ENCODE measurements at places on chromosomes 16 and 17.
A peak's percentile ranks its signal among the peaks of the same experiment; 100 is the strongest.

- DNase-seq: no peak
- peak overlapping the region; percentile 78 for H3K27ac ChIP-seq
- H3K27me3 ChIP-seq: peaks cover 21% of the 10 kb centered on the region
- H3K4me1 ChIP-seq: peaks cover 61% of the 10 kb centered on the region
- peaks cover 67% of the 10 kb centered on the region for H3K36me3 ChIP-seq
- H3K4me3 ChIP-seq: peak overlapping the region; percentile 87
Observed at GRCh38 chr17:7313088-7313889, 1.9 kb downstream of the GPS2 start.

- no peak overlapping the region for H3K27ac ChIP-seq
- H3K27me3 ChIP-seq: peaks cover 46% of the 10 kb centered on the region
- H3K4me3 ChIP-seq: no peak overlapping the region
- H3K4me1 ChIP-seq: no peaks in the 10 kb centered on the region
- peaks cover 20% of the 10 kb centered on the region for H3K36me3 ChIP-seq
- DNase-seq: no peak
Observed at GRCh38 chr17:40568074-40568836, 3.0 kb upstream of the CCR7 start.

DNA sequence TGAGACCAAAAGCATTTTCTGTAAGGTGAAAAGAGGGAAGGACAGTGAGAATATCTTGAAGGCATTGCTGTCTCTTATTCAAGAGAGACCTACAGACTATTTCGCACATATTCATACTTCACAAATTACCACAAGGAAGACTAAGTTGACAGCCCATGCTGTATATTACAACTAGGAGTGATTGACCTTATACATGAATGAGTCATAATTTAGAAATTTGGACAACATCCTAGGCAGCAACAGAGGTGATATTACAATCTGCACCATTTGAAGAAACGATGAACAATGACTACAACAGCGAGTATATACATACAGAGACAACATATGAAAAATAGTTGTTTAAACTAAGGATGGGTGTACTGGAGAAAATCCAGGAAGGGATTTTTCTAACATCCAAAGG is 971.7 kb downstream of the CDH11 start:
- no peaks in the 10 kb centered on the region for H3K36me3 ChIP-seq
- H3K4me3 ChIP-seq: no peak overlapping the region
- H3K27ac ChIP-seq: no peak overlapping the region
- H3K4me1 ChIP-seq: peaks cover 45% of the 10 kb centered on the region

- H3K27ac ChIP-seq: peak overlapping the region; percentile 81
- DNase-seq: peak; percentile 90
- peaks cover 60% of the 10 kb centered on the region for H3K4me1 ChIP-seq
- H3K36me3 ChIP-seq: peaks cover 15% of the 10 kb centered on the region
- H3K4me3 ChIP-seq: peak overlapping the region; percentile 54
Observed at GRCh38 chr16:10172848-10173655, 9.2 kb downstream of the GRIN2A start.

GRCh38 chr16:62585041-62585545 is 548.9 kb upstream of the CDH8 start:
- no peak for DNase-seq
- H3K27ac ChIP-seq: no peak overlapping the region
- no peaks in the 10 kb centered on the region for H3K36me3 ChIP-seq
- no peaks in the 10 kb centered on the region for H3K4me1 ChIP-seq

DNA sequence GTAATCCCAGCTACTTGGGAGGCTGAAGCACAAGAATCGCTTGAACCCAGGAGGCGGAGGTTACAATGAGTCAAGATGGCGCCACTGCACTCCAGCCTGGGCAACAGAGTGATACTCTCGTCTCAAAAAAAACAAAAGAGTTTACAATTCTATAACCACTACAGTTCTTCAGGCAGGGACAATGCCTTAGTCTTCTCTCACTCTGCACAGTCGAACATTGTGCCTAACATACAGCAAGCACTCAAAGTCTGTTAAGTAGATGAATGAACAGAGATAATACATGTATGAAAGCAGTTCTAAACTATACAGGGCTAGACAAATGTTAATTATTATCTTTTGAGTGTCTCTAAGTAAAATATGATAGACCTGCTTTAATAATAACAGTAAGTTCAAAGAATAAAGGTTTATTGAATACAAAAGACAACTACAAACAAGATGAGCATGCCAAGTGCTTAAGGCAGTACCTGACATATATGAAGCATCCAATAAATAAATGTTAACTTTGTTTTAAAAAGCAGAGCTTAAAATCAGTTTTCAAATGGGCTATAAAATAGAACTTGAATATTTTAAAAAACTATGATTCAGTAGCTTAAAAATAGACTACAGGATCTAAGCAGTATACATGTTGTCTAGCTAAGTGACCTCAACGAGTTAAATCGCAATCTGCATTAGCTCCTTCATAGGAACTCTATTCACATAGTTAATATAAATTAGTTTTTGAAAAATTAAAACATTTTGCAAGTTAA is 19.3 kb downstream of the INTS2 start:
- no peak for DNase-seq
- no peaks in the 10 kb centered on the region for H3K4me1 ChIP-seq
- H3K36me3 ChIP-seq: peaks cover 22% of the 10 kb centered on the region
- no peak overlapping the region for H3K4me3 ChIP-seq

GRCh38 chr17:975371-975915 is 4.1 kb downstream of the NXN start:
- H3K4me1 ChIP-seq: peaks cover 52% of the 10 kb centered on the region
- peak overlapping the region; percentile 80 for H3K27ac ChIP-seq
- peak overlapping the region; percentile 92 for H3K4me3 ChIP-seq
- peaks cover 24% of the 10 kb centered on the region for H3K36me3 ChIP-seq
- peak; percentile 50 for DNase-seq

DNA sequence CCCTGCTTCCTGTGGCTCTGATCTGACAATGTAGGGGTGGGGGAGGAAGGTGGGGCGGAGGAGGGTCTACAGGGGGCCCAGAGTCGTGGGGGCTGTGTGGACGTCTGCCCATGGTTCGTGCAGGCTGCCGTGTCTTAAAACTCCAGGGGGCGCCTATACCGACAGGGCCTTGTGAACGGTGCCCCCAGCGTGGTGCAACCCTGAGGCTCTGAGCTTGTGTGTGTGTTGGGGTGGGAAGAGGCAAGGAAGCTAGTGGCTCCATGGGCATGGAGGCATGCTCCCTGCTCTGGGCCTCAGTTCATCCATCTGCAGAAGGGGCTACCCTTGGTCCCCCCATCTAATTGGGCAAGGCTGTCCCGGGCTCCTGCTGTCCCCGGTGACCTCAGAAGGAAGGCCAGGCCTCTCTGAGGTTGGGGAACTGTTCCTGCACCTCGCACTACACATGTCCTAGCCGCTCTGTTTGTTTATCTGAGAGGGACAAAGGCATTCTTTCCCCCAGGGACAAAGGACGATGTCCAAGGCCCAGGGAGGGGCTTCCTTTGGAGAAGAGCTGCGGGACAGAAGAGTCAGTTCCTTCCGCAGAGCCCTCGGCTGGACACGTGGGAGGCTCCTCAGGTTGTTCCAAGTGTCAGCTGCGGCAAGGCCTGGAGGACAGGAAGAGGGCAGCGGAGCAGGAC is 13.5 kb downstream of the CA4 start:
- peaks cover 11% of the 10 kb centered on the region for H3K27me3 ChIP-seq
- H3K4me1 ChIP-seq: peaks cover 24% of the 10 kb centered on the region
- no peak overlapping the region for H3K4me3 ChIP-seq
- DNase-seq: no peak
- no peak overlapping the region for H3K27ac ChIP-seq

DNA sequence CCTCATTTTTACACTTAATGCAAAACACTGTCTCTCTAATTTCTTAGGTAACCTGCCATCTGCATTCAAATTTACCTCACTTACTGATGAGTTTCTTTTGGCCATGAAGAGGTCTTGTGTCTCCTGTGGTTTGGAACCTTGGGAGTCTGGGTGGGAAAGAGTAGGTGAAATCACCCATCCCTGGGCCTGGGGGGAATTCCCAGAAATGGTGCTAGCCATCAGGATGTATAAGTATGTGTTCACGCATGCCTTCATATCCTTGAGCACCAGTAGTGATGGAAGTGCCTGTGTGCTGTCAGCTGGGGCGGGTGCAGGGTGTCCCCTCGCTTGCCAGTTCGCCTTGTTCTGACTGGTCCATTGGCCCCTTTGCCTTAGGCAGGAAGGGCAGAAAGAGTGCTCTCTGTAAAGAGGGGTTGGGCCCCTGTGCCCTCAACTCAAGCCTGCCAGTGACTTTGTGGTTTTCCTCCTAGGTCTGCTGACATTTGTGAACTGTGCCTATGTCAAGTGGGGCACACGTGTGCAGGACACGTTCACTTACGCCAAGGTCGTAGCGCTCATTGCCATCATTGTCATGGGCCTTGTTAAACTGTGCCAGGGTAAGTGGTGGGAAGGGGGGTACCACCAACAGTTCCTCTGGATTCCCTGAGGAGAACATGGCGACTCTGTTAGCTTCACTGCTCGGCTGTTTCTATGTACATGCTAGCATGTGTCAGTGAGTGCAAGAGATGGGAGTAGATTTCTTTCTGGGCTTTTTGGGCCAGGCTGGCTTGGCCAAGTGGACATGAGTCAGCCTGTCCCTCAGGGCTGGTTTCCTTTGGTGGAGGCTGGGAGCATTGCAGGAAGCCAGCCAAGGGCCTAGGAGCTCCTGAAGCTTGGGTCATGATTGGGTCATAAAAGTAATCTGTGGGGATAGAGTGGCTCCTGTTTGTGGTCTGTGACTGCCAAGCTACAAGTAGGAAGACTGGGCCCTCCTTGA is 23.2 kb downstream of the SLC7A6OS start:
- peak; percentile 95 for DNase-seq
- peaks cover 4% of the 10 kb centered on the region for H3K27me3 ChIP-seq
- H3K4me1 ChIP-seq: peaks cover 61% of the 10 kb centered on the region
- H3K36me3 ChIP-seq: peaks cover 57% of the 10 kb centered on the region
- peak overlapping the region; percentile 49 for H3K4me3 ChIP-seq

DNA sequence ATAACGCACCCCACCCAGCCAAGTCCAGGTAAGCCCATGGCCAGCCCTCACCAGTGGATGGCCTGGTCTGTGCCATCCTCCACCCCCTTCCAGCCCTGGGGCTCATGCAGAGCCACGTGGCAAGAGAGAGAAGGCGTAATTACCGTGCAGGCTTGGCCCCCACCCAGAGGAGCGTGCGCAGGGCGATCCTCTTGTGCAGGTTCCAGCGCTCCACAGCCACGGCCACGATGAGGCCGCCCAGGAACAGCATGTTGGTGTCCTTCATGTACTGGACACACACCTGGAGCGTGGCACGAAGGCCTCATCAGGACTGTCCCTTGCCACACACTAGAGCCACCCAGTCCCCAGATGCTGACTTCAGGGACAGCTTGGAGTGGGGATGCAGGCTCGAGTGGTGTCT is 6.7 kb downstream of the SLC13A5 start:
- H3K36me3 ChIP-seq: no peaks in the 10 kb centered on the region
- no peak for DNase-seq
- H3K27ac ChIP-seq: no peak overlapping the region
- peaks cover 46% of the 10 kb centered on the region for H3K27me3 ChIP-seq
- H3K4me1 ChIP-seq: no peaks in the 10 kb centered on the region

DNA sequence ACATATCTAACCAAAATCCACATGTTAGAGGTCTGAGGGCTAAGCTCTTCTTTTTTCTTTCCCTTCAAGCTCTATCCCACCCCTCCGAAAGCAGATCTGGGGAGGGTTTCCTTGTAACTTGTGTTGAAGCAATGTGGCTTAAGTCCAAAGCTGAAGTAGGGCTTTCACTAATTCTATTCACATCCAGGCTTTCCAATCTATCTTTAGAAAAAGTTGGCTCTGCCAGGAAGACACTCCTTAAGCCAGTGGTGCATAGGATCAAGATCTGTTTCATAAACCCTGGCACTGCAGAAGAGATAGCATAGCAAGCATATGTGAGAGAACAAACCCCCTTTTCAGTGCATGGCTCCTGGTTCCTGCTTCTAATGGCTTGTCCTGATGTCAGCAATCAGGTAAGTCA is 34.9 kb upstream of the DHX40 start:
- no peak overlapping the region for H3K27ac ChIP-seq
- DNase-seq: no peak
- H3K36me3 ChIP-seq: no peaks in the 10 kb centered on the region
- no peaks in the 10 kb centered on the region for H3K4me1 ChIP-seq
- H3K4me3 ChIP-seq: no peak overlapping the region

- H3K36me3 ChIP-seq: peaks cover 5% of the 10 kb centered on the region
- H3K4me3 ChIP-seq: no peak overlapping the region
- no peak for DNase-seq
- H3K4me1 ChIP-seq: no peaks in the 10 kb centered on the region
- no peaks in the 10 kb centered on the region for H3K27me3 ChIP-seq
Observed at GRCh38 chr16:74049027-74049426, 247.6 kb upstream of the PSMD7 start.

- no peaks in the 10 kb centered on the region for H3K4me1 ChIP-seq
- H3K36me3 ChIP-seq: no peaks in the 10 kb centered on the region
- no peak for DNase-seq
- no peak overlapping the region for H3K27ac ChIP-seq
- H3K4me3 ChIP-seq: no peak overlapping the region
Observed at GRCh38 chr17:8881606-8882005, 14.1 kb upstream of the PIK3R6 start.

Data from HFFc6 (cell line).